ENCODE measurements at places on chromosomes 11 and 22. TPM values are rescaled to one million over a fixed set of nuclear protein-coding genes. Genes with fewer than 3 reads are reported as not detected.

APOBEC3G gene
- 38.7 TPM for total RNA-seq

GRCh38 chr11:27795955-27796861 is 96.0 kb upstream of the BDNF start:
- DNase-seq, result no peak

- no peak for DNase-seq
These were observed 7.8 kb downstream of the ADAMTS15 start for GRCh38 chr11:130456286-130456685.

DNA sequence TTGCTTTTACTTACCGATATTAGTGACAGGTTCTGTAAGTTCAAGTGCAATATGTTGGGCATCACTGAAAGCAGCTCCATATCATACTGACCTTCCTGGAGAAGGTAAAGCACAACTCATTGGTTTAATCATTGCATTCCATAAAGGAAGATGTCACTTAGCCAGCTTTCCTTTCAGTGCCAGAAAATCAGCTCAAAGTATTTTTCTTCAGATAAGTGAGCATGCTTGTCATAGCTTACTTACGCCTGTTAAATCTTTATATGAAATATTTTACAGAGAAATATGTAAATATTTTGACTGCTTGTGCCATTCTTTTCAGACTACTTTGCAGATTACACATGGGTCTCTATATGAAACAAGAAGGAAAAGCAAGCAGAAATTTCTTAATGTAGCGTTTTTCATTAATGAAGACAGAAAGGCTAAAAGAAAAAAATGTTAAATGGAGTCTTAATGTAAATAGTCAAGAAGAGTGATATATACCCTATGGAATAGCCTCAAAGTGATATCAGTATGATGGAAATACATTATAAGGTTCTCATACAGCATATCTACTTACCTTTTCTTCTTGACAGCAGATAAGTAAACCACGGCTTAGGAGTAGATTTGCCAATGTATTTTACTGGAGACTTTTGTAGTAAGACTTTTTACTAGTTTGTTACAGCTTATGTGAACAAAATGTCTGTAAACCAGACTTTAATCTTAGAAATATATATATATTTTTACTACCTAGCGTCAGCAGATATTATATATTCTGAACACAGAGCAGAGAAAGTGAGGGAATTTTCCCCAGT is 649.7 kb downstream of the METTL15 start:
- no peak for DNase-seq

P2RY6 gene
- total RNA-seq, result not detected

DNA sequence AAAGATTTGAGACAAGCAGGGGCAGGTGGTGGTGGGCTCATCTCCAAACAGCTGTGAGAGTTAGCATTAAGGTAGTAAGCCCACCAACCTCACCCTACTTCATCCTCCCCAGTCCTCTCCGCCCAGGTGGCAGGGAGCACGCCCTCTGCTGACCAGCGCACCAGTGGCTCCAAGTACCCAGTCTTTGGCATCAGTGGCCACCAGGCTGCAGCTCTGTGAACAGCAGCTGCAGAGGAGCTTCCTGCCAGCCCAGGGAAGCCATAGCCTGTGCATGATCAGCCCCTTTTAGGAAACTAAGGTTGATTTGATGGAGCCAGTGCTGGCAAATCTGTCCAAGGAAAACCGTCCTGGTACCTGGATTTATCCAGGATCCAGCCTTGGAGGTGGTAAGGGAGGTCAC is 21.7 kb downstream of the CAVIN3 start:
- DNase-seq, result no peak

DNA sequence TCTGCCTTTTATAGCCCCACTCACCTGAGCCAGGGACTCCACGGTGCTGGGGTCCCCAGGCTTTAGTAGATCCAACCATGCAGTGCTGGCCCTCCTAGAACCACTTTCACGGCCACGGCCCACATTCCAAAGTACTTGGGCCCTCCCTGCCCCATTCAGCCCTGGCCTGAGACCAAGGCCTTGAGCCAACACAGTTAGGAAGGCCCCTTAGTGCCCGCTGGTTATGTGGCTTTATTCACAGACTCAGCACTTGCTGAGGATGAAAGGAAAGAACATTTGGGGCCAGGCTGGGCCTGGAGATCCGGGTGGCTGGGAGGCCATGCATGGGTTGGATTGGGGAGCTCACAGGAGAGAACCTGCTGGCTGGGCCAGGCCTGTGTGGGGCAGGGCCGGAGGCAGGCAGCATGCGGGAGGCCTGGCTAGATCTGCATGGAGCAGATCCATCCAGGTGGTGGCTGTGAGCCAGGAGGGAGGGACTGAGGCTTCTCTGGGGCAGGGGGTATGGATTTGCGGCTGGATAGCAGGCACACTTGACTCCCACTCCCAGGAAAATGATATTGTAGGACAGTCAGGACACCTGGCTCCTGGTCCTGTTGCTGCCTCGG is 12.6 kb downstream of the CHRM1 start:
- DNase-seq, result no peak

GRCh38 chr11:57598831-57599155 is 1.3 kb downstream of the SERPING1 start:
- no peak for DNase-seq

Data from naive thymus-derived CD4-positive, alpha-beta T cell (primary cell).